ENCODE measurements at places on chromosomes 11 and 22.

DNA sequence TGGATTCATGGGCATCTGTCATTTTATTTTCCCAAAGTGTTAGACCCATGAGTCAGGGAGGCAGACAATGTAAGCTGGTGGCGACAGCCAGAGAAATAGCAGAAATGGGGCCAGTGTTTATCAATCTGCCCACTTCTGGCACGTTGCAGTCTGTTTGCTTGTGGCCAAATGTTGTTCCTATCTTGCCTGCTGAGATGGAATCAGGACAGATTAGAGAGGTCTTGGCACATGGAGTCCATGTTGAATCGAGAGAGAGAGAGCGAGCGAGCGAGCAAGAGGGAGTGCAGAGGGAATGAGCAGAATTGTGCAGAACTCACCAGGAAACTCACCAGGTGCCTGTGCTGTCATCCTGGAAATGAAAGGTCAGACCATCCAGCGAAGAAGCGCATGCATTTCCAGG is 21.9 kb upstream of the PARVG start:
- no peak for DNase-seq

DNA sequence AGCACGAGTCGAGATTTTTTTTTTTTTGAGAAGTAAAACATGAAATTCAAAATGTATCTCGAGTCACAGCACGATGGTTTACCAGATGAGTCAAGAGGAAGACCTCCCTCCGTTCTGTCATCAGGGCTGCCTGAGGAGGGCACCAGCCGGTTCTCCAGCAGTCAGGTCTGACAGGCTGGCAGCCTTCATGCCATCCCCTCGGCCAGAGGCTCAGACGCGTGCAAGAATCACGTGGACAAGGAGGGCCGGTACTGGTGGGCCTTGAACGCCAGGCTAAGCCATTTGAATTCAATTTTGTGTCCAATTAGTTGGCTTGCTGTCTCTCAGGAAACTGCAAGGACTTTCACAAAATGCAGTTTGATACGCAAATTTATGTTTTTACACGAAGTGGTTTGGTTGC is 1412.2 kb downstream of the BRD1 start:
- DNase-seq = no peak

DNA sequence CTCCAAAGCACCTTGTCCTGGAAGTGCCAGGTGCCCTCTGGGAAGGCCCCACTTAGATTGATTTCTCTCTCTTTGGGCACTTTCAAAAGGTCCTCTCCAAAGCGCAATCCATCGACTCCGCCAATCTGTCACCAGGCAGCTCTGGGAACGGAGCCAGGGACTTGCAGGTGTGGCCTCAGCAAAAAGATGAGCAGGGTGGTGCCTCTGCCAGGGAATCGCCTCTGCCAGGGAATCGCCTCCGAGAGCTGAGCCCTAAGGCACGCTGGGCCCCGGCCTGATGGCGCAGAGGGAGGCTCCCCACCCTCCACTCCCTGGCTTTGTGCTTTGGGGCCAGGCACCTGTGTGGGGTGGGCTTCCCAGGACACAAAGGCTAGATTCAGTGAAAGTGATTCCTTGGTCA is 1391.3 kb downstream of the TBC1D22A start:
- no peak for DNase-seq

DNA sequence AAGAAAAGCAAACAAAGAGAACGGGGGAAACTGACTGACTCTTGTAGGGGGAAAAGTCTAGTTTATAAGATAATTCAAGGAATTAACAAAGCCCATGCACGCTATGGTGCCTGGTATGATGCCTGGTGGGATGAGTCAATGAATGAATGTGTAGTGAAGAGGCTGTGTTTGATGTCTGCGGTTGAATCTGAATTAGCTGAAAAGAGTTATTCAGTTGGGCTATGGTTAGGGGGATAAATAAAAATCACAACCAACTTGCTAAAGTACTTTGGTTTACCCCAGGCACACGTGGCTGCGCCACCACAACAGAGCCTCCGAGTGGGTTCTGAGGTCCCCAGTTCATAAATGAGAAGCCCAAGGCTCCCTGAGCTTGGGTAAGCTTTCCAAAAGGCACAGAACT is 369.3 kb upstream of the SYN3 start:
- no peak for DNase-seq

- DNase-seq = no peak
These were observed 81.9 kb upstream of the HEPHL1 start for GRCh38 chr11:93939084-93939760.

DNA sequence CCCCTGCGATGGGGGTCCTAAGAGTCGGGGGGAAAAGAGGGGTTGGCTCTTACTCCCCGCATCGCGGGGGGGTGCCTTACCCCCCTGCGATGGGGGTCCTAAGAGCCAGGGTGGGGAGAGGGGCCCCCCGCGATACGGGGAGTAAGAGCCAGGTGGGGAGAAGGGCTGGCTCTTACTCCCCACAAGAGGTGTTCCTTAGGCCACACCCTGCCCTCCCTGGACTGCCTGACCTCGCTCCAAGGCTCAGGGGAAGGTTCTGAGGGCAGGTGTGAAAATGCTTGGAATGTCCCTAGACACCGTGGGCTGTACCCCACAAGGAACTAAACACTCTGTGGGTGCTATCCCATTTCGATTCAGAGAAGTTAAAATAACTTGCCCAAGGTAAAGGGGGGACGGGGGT is 7.8 kb downstream of the UNC93B1 start:
- no peak for DNase-seq

GRCh38 chr22:32413719-32414118 is 1.7 kb upstream of the RTCB start:
- no peak for DNase-seq

DNA sequence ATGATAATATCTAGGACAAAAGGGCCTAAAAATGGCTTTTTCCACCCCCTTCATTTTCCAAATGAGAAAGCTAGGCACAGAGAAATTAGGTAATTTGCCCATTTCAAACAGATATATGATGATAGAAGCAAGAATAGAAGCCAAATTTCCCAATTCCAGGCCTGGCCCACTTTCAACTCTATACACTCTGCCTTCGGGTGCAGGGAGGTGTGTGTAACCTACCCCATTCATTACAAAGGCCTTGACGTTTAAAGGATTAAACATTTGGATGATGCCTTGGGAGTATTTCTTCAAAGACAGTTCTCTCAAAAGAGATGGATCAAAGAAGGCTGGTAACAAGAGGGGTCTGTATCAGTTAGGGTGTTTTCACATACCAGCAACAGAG is 134.1 kb downstream of the CCDC34 start:
- no peak for DNase-seq

GRCh38 chr11:69566001-69566400 is 75.0 kb upstream of the CCND1 start:
- no peak for DNase-seq

- no peak for DNase-seq
These were observed 176.7 kb upstream of the NCAM1 start for GRCh38 chr11:112784323-112785073.

GRCh38 chr22:28002863-28003565 is 84.0 kb upstream of the PITPNB start:
- no peak for DNase-seq

- no peak for DNase-seq
These were observed 11.9 kb downstream of the SHISA8 start for GRCh38 chr22:41902932-41903421.

GRCh38 chr11:16454289-16454863 is 98.0 kb upstream of the SOX6 start:
- no peak for DNase-seq

DNA sequence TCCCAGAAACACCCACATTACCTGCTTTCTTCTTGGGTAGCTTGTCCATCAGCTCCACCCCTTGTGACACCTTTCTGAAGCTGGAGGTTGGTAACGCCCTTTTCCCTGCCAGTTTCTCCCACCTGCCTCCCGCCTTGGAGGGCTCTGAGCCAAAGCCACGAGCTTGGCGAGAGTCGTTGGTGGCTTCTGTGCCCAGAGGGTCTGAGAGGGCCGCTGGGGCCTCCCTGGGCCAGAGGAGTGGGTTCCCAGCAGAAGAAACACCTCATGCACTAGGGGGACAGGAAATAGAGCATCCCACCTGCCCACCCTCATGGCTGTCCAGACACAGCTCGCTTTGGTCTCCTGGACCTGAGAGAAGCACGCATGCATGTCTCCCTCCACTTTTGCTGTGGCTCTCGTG is 37.9 kb downstream of the B3GAT1 start:
- DNase-seq = no peak

- no peak for DNase-seq
These were observed 44.8 kb upstream of the CADM1 start for GRCh38 chr11:115548878-115549528.

DNA sequence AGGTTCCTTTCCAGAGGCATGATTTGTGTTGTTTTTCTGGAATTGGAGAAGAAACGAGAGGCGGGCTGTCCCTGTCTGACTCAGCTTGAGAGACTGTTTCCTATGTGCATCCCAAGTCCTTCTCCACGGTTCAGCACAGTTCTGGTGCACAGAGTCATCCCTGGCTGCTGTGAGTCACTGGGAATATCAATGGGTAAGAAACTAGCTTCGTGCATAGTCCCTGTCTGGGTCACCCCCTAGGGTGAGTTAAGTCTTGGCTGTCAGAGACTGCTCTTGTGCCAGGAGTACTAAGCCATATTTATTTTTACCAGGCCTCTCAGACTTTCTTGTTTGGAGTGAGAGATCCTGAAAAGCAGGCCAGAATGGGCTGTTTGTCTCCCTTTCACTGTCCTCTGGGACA is 2.4 kb upstream of the LRP4 start:
- DNase-seq = no peak

- DNase-seq = no peak
These were observed 188.6 kb downstream of the HIPK3 start for GRCh38 chr11:33445761-33446161.

- DNase-seq = no peak
These were observed 125.9 kb downstream of the TEAD1 start for GRCh38 chr11:12800032-12800671.

DNA sequence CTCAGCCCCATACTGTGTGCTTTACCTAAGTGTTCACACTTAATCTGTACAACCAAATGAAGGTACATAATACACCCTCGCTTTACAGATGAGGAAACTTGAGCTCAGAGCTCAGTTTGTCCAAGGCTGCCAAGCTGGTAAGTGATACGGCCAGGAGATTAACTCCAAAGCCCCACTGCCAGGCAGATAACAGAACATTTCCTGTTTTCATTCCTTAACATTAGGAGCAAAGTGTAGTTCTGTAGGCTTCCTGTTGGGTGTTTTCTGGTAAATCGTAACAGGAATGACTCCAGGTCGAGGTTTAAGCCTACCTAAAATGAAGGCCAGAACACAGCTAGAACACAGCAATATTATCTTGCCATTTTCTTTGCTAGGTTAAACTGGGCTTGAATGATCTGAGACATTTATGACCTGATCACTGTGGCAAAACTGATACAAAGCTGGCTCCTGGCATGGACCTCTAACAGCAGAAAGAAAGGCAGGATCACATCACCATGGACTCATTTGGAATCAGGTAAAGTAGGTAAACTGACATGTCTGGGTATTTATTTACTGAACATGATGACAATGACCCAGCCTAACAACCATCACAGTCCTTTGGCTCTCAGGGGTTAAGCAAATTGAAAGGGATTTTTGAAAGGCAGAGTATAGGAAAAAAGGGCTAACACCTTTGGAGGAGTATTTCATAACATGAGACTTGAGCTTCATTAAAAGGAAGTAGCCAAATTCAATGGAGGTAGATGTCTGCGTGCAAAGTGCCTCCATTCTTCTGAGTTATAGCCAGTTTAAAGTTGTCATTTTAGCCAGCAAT is 3.9 kb upstream of the NUP50 start:
- no peak for DNase-seq

- no peak for DNase-seq
These were observed 13.3 kb downstream of the MPST start for GRCh38 chr22:37032535-37033460.

DNA sequence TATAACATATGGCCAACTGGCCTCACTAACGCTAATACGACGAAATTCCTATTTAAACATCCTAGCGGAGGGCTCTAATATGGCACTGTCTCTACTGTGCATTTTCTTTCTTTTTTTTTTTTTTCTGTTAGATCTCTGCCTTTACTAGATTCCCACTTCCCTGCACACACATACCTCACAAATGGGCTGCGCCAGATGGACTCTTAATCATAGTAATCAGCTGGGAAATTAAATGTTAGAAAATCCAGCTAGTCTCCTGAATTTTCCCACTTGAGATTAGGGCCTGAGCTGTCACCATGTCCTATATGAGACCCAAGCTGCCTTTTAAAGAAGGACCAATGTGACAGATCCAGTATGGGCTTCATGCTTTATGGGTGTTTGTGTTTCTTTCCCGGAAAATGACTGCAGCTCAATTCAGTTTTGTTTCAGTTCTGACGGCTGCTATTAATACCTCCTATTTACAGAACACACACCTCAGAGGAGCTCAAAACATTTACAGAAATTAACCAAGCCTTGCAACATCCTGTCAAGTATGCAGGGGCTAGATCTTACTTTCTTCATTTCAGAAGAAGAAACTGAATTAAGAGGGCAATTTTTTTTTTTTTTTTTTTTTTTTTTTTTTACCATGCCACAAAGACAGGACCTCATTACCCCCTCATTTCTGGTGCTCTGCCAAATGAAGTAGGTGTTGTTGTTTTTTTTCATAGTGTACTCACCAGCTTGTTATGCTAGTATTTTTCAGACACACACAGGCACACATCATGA is 49.8 kb upstream of the BLID start:
- DNase-seq = no peak

DNA sequence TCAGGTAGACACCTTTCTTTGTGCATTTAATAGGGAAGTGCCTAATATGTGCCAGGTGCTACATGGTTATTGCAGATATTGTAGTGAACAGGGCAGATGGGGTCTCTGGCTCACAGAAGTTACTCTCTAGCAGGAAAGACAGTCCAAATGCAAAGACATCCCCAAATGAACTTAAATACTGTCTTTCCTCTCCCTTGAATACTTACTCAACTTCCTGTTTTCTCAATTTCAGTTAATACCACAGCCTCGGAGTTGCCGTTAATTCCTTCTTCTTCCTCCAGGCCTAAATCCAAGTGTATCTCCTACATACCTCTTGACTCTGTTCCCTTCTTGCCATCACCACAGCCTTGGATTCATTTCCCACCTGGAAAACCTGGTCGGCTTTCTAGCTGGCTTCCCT is 134.3 kb upstream of the SESN3 start:
- DNase-seq = no peak

DNA sequence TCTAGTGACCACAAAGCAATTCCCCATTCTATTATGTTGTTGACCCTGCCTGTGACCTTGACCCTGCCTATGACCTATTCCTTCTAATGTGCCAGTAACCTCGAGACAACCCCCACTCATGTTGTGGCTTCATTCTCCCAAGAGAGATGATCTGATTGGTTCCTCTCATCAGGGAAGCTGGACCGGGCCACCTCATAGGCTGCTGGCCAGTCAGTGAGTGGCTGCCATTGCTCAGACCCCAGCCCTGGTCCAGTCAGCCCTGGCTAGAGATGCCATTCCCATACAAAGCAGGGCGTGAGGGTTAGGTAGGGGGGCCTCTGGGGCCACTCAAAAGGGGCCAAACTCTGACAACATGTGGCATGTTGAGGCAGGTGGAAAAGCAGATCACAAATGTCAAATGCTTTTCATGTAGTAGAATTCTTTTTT is 11.9 kb downstream of the SLC29A2 start:
- DNase-seq = no peak
